Activated CD8-positive, alpha-beta memory T cell treated with anti-CD3 and anti-CD28 coated beads, Interleukin-2, amount 50 U/mL, for 48 hours (primary cell): ENCODE measurements at places on chromosomes 3 and 15.

GRCh38 chr3:124759666-124760401 lies 29.6 kb downstream of the UMPS start:
- DNase-seq = no peak

GRCh38 chr3:133915685-133916658 lies 20.3 kb upstream of the RAB6B start:
- DNase-seq = no peak

DNA sequence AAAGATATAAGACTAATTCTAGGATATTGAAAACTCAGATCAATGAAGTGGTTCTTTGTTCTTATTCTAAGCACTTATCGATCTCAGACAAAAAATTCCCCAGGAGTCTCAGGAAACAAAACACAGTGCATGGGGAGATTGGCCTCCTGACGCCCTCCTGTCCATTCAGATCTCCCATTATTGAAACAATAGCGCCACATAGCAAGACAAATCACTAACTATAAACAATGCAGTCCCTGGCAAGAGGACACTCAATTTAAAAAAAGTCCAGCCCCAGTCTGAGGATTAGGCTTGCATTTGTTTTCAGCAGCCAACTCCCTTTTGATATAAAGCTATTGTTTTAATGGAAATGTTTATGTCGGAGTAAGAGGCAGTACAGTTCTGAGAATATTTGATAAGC lies 528.2 kb downstream of the GABRG3 start:
- no peak for DNase-seq

DNA sequence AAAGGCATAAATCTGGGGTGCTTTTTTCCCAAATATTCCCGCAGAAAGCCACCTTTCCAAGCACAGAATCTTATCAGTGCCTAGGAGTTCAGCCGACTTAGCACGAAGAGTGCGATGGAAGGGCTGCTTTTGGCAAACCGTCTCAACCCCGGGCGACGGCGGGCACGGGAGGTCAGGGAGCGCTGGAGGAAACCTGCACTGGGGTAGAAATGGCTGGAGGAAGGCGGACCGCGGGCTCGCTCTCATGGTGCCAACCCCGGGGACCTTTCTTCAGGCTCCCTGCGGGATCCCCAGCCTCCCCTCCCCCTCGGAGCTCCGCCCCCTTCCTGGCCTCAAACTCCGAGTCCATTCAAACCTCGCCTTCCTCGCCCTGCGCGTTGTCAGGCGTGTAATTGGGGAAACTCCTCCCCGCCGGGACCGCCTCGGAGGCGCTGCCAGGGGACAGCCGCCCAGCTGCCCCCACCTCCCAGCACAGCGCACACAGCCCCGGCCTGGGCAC lies at the start of gene GABRG3:
GABRG3 (plus strand) TSS at position 470 of the 499 bp plus-strand sequence.
- no peak for DNase-seq

- no peak for DNase-seq
Measured at GRCh38 chr15:78573416-78573815, 8.1 kb downstream of the CHRNA5 start.

DNA sequence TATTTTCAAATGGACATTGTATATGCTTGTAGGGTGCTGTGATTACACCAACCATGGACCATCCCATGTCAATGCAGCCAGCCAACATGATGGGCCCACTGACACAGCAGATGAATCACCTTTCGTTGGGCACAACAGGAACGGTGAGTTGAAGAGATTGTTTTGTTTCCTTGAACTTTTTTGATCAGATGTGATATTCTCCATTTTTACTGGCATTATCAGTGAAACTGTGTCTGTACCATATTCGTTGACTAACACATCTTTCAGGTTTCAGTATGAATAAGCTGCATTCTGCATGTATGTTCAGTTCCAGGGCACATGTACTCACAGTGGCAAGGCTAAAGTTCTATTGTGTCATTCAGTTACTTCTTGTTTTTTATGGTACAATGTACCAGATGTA lies 655.2 kb downstream of the RBMS3 start:
- DNase-seq = no peak

DNA sequence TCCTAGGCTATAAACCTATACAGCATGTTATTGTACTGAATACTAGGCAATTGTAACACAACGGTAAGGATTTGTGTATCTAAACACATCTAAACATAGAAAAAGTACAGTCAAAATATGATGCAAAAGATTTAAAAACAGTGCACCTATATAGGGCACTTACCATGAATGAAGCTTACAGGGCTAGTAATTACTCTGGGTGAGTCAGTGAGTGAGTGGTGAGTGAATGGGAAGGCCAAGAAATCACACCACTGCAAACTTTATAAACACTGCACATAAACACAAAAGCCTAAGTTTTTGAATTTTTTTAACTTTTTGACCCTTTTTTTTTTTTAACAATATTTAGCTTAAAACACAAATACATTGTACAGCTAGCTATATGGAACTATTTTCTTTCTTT lies 204.7 kb upstream of the CTNNB1 start:
- DNase-seq = no peak

DNA sequence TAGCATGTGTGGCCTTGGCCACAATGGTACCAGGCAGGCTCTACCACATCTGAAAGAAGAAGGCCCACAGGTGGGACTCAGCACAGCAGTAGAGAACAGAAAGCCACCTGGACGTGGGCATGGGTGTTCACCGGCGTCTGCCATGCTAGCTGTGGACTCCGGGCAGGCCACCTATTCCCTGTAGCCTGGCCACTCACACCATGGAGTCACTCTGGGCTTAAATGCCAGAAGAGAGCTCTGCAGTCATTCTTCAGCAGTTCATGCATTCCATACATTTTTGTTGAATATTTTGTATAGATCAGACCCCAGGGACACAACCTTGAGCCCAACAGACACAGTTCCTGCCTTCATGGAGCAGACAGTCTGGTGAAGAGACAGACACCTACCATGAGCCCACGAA lies 138.6 kb downstream of the SRGAP3 start:
- DNase-seq = no peak

DNA sequence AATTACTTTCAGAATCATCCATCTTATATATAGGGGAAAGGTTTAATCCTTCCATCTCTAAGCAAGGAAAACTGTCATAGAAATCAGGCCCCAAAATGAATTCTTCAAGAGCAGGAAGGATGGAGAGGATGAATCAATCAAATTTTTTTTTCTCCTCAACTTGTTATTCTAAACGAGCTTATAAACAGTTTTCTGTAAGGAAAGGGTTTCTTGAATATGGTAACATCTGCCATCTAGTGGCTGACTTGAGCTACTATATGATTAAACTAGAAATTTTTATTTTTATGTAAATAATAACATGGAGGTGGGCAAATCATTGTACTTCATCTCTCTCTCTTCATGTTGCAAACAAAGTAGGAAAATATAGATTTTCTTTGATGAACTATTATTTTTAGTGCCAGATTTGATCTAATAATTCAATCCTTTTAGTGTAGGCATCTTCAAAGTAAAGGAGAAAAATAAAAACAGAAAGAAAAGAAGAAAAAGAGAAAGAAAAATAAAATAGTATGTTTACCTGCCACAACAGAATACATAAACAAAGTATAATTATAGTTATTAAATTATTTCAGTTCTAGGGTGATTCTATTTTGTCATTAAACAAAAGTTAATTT lies 146.6 kb downstream of the SERPINI1 start:
- DNase-seq = no peak

GRCh38 chr3:25587094-25587493 lies 77.6 kb downstream of the TOP2B start:
- DNase-seq = no peak

GRCh38 chr3:62451211-62451887 lies 78.0 kb upstream of the FEZF2 start:
- no peak for DNase-seq

GRCh38 chr3:10961921-10962320 lies 30.6 kb upstream of the SLC6A1 start:
- DNase-seq = no peak

GRCh38 chr3:103167850-103168249 lies 733.0 kb downstream of the ZPLD1 start:
- no peak for DNase-seq

- DNase-seq = no peak
Measured at GRCh38 chr3:21028412-21028811, 722.6 kb downstream of the ZNF385D start.

DNA sequence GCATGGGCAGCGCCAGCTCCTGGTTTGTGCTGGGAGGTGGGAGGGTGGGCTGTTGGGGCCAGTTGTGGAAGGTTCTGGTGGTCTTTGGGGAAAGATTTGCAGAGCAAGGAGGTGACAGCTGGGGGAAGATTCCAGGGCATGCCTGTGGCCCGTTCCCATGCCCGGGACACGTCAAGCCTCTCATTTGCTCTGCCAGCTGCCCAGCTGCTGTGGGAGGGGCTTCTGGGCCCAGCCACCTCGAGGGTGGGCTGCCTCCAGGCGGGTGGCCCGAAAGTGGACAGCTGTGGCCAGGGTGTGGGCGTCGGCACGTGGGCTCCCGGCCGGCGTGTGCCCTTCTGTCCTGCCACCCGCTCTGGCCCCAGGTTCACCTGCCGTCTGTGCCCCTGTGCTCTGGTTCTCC lies 17.2 kb downstream of the PLXNA1 start:
- no peak for DNase-seq

GRCh38 chr15:38819387-38819950 lies 254.9 kb upstream of the RASGRP1 start:
- DNase-seq = no peak

DNA sequence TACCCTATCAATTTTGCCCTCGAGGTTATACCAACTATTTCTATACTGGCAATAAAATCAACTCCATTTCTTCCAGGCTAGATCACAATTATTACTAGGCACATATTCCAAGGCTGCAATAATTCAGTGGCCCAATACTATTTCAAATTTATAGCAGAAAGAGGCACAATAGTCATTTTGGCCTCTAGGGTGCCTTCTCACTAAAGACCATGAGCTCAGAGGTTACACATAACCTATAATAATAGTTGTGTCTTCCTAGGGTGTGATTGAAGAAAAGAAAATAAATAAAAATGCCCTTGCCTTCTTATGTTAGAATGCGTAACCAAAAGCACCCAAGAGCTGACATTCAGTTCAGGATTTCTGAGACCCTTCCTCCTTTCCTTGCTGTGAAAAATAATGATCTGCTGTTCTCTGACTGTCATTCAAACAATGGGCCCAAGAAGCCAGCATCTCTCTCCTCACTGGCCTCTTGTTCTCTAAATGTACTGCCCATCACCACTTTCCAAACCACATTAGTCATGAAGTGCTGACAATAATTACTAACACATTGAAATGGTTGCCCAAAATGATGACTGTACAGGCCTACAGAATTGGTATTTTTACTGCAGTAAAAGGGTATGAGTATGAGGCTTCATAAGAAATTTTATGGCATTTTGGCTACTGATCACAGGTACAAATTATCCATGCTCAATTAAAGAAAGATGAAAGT lies 244.8 kb downstream of the LRRN1 start:
- DNase-seq = no peak

DNA sequence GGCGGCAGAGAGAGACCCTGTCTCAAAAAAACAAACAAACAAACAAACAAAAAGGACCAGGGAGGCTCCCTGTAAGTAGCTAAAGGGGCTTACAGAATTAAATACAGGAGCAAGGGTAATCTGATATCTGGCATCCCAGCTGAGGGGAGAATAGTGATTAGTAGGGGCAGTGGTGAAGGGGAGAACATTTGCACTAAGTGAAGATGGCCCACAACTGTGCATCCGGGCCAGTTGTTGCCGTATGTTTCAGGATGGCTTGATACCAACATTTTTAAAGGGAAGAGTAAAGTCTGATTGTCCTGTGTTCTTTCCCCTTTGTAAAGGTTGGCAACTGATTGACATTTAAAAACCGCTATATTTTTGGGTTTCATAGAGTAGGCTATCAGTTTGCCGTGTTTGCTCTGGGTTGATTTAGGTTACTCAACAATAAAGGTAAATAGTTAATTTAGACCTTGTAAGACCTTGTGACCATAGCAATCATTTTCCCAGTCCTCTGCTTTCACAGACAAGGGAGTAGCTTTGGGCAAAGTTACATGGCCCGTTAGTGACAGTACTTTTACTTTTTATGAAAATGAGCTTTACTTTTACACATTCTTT lies 167.8 kb downstream of the PTPRG start:
- no peak for DNase-seq
